Neural cell (in vitro differentiated cells): ENCODE measurements at places on chromosomes 4 and X. TPM values are rescaled to one million over a fixed set of nuclear protein-coding genes. Genes with fewer than 3 reads are reported as not detected.

The F9 gene
- polyA plus RNA-seq: not detected in 2 replicates

The EDNRA gene
- 0.19 and 0.20 TPM in 2 replicates for polyA plus RNA-seq

The ZNF81 gene
- 7.0 and 7.7 TPM in 2 replicates for polyA plus RNA-seq

The RAB40AL gene
- 0.35 TPM in 1 of 2 replicates, not detected in the other for polyA plus RNA-seq

The GRK4 gene
- polyA plus RNA-seq: 17.4 and 21.3 TPM in 2 replicates

The TMEM144 gene
- polyA plus RNA-seq: 1.3 and 2.8 TPM in 2 replicates

The ZAR1 gene
- 0.88 TPM in 1 of 2 replicates, not detected in the other for polyA plus RNA-seq

The NXF2 gene
- polyA plus RNA-seq: not detected in 2 replicates

The NOX1 gene
- not detected in 2 replicates for polyA plus RNA-seq

The SORBS2 gene
- 46.0 and 56.1 TPM in 2 replicates for polyA plus RNA-seq

The SUPT20HL1 gene
- not detected in 2 replicates for polyA plus RNA-seq

The LPAR4 gene
- 2.8 and 4.3 TPM in 2 replicates for polyA plus RNA-seq

The PRDM5 gene
- 1.6 and 3.8 TPM in 2 replicates for polyA plus RNA-seq

The HTN1 gene
- polyA plus RNA-seq: not detected in 2 replicates

The FGA gene
- polyA plus RNA-seq: not detected in 2 replicates

The HSFX2 gene
- 1.3 TPM in 1 of 2 replicates, not detected in the other for polyA plus RNA-seq

The WAS gene
- 1.0 and 1.1 TPM in 2 replicates for polyA plus RNA-seq

The PPP4R3C gene
- polyA plus RNA-seq: not detected in 2 replicates

The BRS3 gene
- polyA plus RNA-seq: 0.20 TPM in 1 of 2 replicates, not detected in the other

The LRIT3 gene
- polyA plus RNA-seq: 0.33 and 0.78 TPM in 2 replicates
